Activated CD4-positive, alpha-beta memory T cell treated with anti-CD3 and anti-CD28 coated beads for 36 hours (primary cell): ENCODE measurements at places on chromosomes 13 and 19.

DNA sequence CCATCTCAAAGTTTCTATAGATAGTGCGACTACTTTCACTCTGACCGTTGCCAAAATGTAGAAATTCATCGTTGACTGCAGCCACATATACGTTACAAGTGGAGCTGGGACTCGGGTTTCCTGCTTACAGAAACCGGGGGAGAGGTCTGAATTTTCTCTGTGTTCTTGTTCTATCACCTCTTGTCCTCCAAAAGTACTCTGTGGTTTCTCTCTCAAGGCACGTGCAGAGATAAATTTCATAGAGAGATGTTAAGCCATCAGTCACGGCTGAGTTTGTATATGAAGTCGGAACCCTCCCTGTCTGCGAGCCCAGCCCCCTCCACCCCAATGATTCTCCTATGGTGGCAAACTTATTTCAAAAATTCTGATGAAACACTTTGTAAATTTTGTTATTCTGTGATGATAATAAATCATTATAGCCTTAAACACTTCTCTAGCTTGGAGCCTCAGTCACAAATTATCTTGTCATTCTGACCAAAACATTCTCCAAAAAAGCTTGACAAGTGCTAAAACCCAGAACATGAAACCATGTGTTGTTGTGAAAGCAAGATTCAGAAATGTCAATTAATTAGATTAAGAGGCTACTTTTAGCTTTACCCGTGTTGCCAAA, 87.5 kb downstream of the TSHZ3 start:
- no peak for DNase-seq

DNA sequence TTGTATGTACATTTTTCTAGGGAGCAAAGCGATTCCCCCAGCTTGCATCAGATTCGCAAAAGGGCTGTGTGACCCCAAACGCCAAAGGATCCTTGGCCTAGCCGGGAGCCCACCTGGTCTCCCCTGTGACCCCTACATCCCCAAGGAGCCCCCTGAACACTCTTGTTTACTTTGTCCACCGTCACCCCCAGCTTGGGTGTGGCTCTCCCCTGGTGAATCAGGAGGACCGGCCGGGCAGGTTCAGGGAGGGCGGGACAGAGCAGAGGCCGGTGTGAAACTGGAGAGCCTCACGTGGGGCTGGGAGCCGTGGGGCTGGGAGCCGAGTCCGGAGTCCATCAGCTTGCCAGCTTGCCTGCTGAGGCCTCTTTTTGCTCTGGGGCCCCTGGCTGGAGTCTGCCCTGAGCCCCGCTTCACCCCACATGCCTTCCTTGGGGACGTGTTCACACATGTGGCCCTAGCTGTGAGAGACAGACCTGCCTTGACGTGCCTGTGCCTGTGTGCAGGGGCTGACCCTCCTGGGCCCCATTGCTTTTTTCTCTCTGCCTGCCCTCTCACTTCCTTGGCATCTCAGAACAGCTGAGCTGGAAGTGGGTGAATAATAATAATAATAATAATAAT, 2.0 kb downstream of the ITPKC start:
- peak; percentile 31 for DNase-seq

DNA sequence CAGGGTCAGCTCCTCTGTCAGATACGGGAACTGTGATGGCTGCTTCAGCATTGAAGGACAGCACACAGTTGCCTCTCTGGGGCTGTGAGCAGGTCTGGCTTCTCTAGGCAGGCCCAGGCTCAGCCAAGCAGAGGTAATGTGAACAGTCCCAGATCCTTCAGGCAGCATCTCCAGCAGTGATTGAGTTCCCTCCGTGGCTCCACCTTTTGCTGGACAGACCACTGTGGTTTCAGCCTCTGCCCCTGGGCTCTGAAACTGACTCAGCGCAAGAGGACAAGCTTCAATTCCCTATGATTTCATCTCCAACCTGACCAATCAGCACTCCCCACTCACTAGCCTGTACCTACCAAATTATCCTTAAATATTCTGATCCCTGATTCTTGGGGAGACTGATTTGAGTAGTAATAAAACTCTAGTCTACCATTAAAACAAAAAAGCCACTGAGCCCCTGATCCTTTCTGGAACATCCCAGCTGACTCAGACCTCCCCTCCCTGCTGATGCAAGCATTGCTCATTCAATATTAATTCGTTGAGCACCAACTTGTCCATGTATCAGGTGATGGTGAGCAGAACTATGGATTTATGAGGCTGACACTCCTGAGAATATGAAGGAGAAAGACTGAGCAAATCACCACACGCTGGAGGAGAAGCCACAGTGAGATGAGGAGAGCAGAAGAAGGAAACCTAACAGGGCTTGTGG, 16.7 kb downstream of the GSX1 start:
- no peak for DNase-seq

- DNase-seq, result no peak
These were observed 90.3 kb upstream of the SLC10A2 start for GRCh38 chr13:103156346-103156998.

GRCh38 chr19:12440541-12441316, at the start of gene ZNF443:
ZNF443 (minus strand) TSS chr19:12441021; CDS start chr19:12440914, 107 bp downstream.
- DNase-seq, result peak; percentile 100

- no peak for DNase-seq
These were observed 306.9 kb downstream of the SLITRK6 start for GRCh38 chr13:85492283-85492682.

DNA sequence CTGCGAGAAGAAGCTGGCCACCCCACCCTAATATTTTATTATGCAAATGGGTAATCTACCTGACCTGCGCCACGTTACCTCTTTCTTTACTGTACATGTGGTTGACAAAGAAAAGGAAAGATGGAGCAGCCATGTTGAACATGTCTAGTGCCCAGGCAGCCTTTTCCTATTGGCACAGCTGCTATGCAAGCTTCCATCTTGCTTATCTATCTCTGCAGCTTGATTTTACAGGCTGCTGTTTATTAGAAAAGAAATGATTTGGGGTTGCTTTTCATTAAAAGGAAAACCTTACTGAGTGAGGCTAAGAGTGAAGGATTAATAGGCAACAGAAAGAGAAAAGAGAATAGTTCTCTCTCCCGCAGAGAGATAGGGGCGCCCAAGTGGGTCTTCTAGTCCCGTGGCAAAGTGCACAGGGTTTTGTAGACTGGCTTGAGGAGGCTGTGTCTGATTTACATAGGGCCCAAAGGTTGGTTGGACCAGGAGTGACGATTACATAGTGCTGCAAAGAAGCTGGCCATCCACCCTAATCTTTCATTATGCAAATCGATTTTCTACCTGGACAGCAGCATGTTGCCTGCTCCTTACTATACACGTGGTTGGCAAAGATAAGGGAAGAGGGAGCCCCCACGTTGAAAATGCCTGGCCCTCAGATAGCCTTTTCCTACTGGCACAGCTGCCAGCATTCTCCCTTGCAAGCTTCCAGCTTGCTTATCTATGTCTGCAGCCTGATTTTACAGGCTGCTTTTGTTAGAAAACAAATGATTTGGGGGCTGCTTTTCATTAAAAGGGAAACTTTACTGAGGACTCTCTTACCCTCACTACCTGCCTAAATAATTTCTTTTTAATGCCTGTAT, 28.3 kb downstream of the OR10H4 start:
- no peak for DNase-seq

DNA sequence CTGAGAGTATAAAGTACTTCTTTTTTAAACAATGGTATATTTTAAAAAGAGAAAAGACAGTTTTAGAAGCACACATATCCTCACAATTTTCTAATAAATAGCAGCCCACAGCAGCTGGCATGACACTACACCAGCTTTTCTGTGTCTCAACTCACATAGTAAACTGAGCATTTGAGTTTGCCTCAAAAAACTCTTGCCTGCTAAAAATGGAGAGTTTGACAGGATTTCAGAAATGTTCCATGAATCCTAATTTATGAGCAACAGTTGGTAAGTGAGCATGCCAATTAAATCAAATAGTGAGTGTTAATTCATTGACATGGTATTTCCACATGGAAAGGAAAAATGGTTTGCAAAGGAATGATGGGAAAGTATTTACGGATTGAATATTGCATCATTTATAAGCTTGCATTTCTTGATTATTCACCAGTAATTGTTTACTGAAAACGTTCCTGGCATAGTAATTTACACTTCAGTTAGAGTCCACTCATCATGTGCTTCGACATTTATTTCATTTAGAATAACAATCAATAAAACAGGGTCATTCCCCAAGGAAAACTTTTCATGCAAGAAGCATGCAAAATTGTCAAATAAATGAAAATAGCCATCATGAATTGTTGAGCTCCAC, 323.0 kb downstream of the EFNB2 start:
- DNase-seq, result no peak

GRCh38 chr19:34399886-34400285, 4.3 kb upstream of the PDCD2L start:
- DNase-seq, result no peak

GRCh38 chr13:44412346-44412935, 38.8 kb downstream of the SERP2 start:
- DNase-seq, result no peak

DNA sequence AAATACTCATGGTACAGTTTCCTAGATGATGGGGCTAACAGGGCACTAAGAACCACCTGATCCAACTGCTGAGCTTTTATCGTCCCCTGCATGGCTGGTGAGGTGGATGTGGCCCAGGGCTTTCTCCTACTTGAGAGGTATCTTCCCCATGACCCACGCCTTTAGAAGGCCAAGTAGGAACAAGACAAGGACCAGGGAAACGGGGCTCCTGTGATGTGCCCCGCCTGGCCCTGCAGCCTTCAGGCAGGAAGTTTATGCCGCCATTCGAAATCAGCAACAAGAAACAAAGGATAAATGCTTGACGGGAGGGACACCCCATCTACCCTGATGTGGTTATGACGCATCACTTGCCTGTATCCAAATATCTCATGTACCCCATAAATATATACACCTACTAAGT, 4.1 kb downstream of the NLRP13 start:
- DNase-seq, result no peak

- DNase-seq, result no peak
These were observed 99.2 kb downstream of the ANKRD10 start for GRCh38 chr13:110815471-110816204.
